ENCODE measurements at places on chromosomes 1 and 21.
A peak's percentile ranks its signal among the peaks of the same experiment; 100 is the strongest.

GRCh38 chr21:41653243-41653953, 113.5 kb downstream of the RIPK4 start:
- DNase-seq, result no peak

- no peak for DNase-seq
Measured at GRCh38 chr21:27448960-27449359, 482.1 kb upstream of the ADAMTS5 start.

DNA sequence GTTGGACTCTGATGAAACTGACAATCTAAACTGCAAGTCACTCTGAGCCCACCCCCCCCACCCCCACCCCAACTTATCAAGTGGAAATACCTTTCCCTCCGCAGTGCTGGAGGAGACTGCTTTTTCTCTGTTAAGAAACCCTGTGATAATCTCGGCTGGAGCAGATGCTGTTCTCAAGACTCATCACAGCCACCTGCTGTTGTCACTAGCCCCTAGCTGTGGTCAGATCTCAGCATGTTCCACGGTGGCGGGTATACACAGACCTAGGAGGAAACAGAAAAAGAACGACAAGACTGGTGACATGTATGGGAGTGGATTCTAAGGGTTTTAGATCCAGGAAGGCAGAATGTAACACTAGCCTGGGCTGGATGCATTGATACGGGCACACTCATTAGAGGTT, 2.3 kb downstream of the ACTL8 start:
- no peak for DNase-seq

GRCh38 chr21:45427331-45428271, 22.6 kb downstream of the COL18A1 start:
- peak; percentile 99 for DNase-seq

All from Caki2 (cell line).